ENCODE measurements at places on chromosomes 7 and 10. TPM values are rescaled to one million over a fixed set of nuclear protein-coding genes. Genes with fewer than 3 reads are reported as not detected.

The SEC23IP gene
- 43.3 TPM for total RNA-seq

DNA sequence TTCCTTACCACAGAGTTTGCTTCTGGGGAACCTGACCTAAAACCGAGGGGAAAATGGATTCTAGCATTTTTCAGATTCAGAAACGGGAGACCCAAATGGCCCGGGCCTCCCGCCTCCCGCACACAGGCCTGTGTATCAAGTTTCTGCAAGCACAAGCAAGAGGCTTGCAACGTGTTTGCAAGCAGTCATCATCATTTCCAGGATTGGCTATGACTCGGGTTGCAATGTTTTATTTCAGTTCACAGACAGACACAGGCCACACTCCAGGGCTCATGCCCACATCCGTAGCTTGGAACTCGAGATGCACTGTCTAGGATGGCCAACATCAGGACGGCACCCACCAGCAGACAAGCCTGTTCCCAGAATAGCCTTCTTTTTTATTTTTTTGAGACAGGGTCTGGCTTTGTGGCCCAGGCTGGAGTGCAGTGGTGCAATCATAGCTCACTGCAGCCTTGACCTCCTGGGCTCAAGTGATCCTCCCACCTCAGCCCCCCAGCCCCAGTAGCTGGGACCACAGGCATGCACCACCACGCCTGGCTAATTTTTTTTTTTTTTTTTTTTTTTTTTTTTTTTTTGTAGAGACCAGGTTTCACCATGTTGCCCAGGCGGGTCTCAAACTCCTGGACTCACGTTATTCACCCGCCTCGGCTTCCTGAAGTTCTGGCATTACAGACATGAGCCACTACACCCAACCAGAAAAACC is 68.1 kb upstream of the FOXK1 start:
- DNase-seq, result peak; percentile 29
- H3K36me3 ChIP-seq, result no peaks in the 10 kb centered on the region
- no peak overlapping the region for H3K4me3 ChIP-seq
- peak overlapping the region; percentile 68 for H3K27ac ChIP-seq

GRCh38 chr10:28125701-28126100 is 126.8 kb upstream of the ODAD2 start:
- no peaks in the 10 kb centered on the region for H3K36me3 ChIP-seq
- no peaks in the 10 kb centered on the region for H3K4me1 ChIP-seq
- no peak overlapping the region for H3K27ac ChIP-seq
- no peak overlapping the region for H3K4me3 ChIP-seq
- no peak for DNase-seq

GRCh38 chr7:106243893-106244292 is 40.9 kb downstream of the NAMPT start:
- DNase-seq, result no peak
- no peak overlapping the region for H3K27ac ChIP-seq
- H3K36me3 ChIP-seq, result no peaks in the 10 kb centered on the region
- H3K4me3 ChIP-seq, result no peak overlapping the region
- H3K27me3 ChIP-seq, result no peaks in the 10 kb centered on the region
- no peaks in the 10 kb centered on the region for H3K4me1 ChIP-seq

- no peak overlapping the region for H3K27ac ChIP-seq
- H3K4me3 ChIP-seq, result no peak overlapping the region
- no peaks in the 10 kb centered on the region for H3K4me1 ChIP-seq
- H3K27me3 ChIP-seq, result no peaks in the 10 kb centered on the region
- no peak for DNase-seq
Observed at GRCh38 chr7:43533801-43534479, 49.0 kb upstream of the STK17A start.

DNA sequence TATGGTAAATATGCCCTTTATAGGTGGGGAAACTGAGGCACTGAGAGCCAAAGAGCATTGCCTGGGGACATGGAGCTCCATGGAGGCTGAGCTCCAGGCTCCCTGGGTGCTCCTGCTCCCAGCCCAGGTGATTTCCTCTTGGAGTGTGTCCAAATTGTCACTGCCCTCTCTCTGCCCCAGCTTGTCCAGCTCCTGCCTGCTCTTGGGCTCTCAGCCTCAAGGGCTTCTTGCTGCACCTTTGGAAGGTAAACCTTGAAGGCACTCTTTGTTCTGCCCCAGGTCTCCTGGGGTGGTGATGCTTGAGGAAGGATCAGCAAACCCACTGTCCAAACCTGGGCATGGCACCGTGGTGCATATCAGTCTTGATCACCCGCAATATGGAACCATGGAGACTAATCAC is 166.1 kb downstream of the RPS24 start:
- no peaks in the 10 kb centered on the region for H3K36me3 ChIP-seq
- no peaks in the 10 kb centered on the region for H3K4me1 ChIP-seq
- DNase-seq, result no peak
- no peak overlapping the region for H3K4me3 ChIP-seq

DNA sequence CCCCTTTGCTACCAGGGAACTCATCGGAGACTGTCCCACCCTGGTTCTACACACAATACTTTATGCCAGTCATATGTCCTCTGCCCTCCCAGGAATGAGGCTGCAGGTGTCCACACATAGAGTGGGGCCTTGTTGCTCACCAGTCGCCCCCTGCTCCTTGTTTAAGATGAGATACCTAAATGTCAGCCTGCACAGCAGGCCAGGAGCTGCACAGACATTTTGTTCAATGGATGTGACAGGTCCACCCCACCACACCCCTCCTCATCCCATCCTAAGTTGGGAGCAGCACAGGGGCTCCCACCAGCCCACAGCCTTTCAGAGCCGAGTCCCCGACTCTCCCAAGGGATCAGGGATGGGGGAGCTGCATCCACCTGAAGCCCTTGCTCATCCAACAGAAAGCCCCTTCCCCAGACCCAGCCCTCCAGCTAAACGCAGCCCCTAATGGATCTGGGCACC is 6.2 kb upstream of the GRID1 start:
- DNase-seq, result no peak
- no peak overlapping the region for H3K4me3 ChIP-seq
- peaks cover 4% of the 10 kb centered on the region for H3K4me1 ChIP-seq
- H3K36me3 ChIP-seq, result no peaks in the 10 kb centered on the region
- no peak overlapping the region for H3K27ac ChIP-seq
- no peaks in the 10 kb centered on the region for H3K27me3 ChIP-seq

- no peaks in the 10 kb centered on the region for H3K27me3 ChIP-seq
- H3K36me3 ChIP-seq, result no peaks in the 10 kb centered on the region
- peak overlapping the region; percentile 80 for H3K27ac ChIP-seq
- H3K4me3 ChIP-seq, result peak overlapping the region; percentile 53
- no peak for DNase-seq
- H3K4me1 ChIP-seq, result no peaks in the 10 kb centered on the region
Observed at GRCh38 chr10:112376396-112376790, 2.5 kb downstream of the ACSL5 start.

GRCh38 chr7:19060761-19061259 is 56.6 kb downstream of the TWIST1 start:
- no peaks in the 10 kb centered on the region for H3K36me3 ChIP-seq
- no peaks in the 10 kb centered on the region for H3K4me1 ChIP-seq
- H3K27me3 ChIP-seq, result no peaks in the 10 kb centered on the region
- no peak for DNase-seq
- H3K27ac ChIP-seq, result no peak overlapping the region
- no peak overlapping the region for H3K4me3 ChIP-seq

Measured in testis (tissue), 5 donors.